CD4-positive, alpha-beta T cell treated with Interleukin-10 for 1 hour (primary cell): ENCODE measurements at places on chromosomes 2 and 18.

- DNase-seq: no peak
These were observed 72.5 kb downstream of the RMDN2 start for GRCh38 chr2:37997629-37998028.

DNA sequence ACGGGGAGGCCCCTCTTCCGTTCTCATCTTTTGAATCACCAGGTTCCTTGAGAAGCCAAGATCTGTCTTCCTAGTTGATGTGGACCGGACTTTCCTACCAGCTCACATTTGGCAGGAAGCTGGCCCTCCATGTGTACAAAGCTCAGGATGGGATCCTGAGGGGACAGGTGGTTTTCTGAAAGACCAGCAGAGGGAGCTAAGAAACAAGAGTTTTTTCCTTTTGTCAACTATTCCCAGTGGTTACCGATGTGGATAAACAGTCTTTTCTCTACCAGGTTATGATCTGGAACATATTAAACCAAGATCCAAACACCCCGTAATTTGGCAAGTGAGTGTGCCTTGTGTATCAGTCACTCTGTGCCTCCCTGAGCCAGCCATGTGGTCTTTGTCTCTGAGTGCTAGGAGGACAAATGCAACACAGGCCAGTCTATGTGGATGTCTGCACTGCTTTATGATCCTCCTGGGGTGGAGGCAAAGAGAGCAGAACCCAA is 25.1 kb upstream of the ARHGAP25 start:
- DNase-seq: peak; percentile 50

DNA sequence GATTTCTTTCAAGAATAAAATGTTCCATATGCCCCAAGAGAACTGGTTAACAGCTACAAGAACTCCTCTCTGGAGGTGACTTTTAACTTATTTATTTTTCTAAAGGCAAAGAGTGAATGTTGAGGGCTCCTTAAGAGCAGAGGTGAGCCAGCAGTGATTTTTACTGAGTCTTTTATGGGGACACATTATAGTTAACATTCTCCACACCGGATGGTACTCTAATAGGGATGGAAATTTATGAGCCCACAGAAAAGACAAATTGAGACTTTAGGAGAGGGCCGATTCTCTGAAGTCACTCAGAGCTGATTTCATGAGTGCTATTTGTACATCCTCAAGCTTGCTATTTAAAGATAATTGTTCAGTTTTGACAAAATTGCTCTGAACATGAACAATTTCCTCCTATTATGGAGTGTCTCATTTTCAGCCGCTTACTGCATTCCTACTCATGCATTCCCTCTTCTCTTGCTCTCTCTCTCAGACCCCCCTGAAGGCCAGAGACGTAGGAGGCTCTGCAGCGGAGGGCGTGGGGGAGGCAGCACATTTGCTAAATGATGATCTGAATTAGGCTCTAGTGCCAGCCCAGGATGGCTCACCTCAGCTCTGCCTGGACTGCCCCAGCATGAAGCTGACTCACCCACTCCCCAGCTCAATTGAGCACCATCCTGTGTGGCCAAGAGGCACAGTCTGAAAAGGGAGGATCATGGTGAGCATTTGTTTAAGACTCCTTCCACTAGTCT is 5.9 kb upstream of the RPL37A start:
- DNase-seq: no peak

DNA sequence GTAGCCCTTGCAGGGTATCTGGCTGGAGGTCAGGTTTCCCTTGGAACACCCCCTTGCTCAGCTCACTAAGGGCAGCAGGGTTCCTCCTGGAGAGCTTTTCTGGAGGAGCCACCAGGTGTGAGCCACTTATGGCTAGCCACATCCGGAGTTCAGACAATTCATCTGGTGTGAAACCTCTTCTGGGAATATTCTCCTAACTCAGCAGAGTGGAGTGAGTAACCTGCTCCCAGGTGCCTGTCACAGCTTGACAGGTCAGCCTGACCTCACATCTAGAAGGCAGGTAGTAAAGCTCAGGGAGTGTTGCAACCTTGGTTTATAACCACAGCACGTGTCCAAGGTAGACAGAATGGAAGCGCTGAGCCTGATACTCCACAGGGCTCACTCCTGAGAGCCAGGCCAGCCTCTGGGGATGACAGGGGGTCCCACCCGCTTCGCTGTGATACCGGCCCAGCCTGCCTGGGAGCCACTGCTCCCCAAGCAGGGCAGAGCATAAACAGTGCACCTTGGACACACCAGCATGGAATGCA is 62.6 kb upstream of the TGFA start:
- DNase-seq: no peak

GRCh38 chr2:230762317-230762896 is 49.8 kb downstream of the CAB39 start:
- DNase-seq: peak; percentile 35

GRCh38 chr2:9952286-9952737 is 819 bp downstream of the GRHL1 start:
- DNase-seq: no peak

- no peak for DNase-seq
These were observed 74.7 kb upstream of the ETAA1 start for GRCh38 chr2:67322353-67323001.

DNA sequence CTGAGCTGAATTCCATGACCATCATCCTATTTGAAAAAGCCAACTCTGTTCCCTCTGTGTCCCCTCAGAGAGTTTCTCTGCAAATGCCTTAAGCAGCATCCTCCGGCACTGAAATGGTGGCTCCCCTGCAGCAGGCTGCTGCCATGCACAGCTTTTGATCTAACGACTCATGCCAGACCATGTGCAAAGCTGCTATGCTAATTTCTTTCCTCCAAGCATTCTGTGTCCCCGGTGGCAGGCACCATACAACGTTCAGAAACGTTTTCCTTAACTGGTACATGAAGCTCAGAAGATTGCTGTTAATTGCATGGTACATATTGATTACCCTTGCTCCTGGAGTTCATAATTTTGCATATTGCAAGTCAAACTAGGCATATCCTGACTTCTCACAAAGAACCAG is 336.8 kb downstream of the RBM43 start:
- DNase-seq: no peak

GRCh38 chr2:202007015-202007982 is 26.4 kb upstream of the FZD7 start:
- DNase-seq: no peak

- no peak for DNase-seq
These were observed 278.2 kb downstream of the IKZF2 start for GRCh38 chr2:212873256-212873655.

- no peak for DNase-seq
These were observed 555.8 kb downstream of the NRXN1 start for GRCh38 chr2:50476174-50476573.

GRCh38 chr2:137250401-137250800 is 485.1 kb downstream of the THSD7B start:
- no peak for DNase-seq

GRCh38 chr18:56289381-56289780 is 349.0 kb downstream of the TXNL1 start:
- DNase-seq: no peak

- no peak for DNase-seq
These were observed 73.5 kb downstream of the WDPCP start for GRCh38 chr2:63514781-63515180.

DNA sequence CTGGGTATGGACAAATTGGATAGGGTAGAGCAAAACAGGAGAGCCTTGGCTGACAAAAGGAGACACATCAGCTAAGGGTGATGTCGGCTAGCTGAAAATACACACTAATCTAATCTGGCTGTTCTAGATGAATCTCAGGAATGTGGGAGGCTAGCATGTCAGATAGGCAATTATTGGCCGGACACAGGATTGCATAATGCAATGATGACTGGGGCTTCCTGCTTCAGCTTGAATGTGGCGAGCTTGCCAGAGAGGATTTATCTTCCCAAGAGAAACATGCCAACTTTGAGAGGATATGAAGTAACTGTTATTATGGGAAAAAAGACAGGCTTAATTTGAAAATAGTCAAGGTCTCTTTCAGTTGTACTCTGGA is 102.4 kb downstream of the TRIB2 start:
- DNase-seq: no peak

GRCh38 chr18:48834413-48835031 is 116.2 kb downstream of the SMAD7 start:
- DNase-seq: peak; percentile 81

- peak; percentile 60 for DNase-seq
These were observed 793 bp downstream of the NR4A2 start for GRCh38 chr2:156331572-156332283.

DNA sequence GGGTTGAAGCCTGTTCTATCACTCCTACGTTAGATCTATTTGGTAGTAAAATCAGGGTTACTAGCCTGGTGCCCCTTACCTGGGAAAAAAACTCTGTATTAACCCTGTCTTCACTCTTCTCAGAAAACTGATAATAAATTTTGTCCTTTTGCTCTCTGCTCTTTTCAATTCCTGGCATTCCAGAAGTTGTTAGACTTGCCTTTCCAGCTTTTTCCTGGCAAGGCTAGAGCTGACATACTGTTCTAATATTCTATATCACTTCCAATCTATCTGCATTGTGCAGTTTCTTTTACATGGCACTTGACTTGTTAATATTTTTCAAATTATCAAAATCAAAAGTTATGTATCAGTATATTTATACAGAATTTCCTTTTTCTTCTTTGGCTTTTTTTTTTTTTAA is 162.2 kb downstream of the FIGN start:
- DNase-seq: no peak

DNA sequence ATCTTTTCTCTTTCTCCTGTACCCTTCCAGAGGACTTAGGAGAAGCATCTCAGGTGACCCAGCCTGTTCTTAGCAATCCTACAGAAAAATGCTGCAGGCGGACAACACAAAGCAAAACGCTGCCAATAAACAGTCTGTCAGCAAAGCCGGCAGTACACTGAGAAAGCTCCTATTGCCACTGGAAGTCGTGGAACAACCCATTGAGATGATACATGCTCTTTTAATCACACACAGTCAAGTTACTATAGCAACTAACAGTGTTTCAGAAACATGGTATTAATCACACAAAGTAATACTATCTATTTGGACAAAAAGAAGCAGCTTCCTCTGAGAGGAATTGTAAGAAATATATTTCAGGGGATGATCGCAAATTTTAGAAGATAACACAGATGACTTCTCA is 10.5 kb downstream of the CTLA4 start:
- DNase-seq: no peak

- no peak for DNase-seq
These were observed 683.0 kb downstream of the DSC3 start for GRCh38 chr18:30359521-30359920.

DNA sequence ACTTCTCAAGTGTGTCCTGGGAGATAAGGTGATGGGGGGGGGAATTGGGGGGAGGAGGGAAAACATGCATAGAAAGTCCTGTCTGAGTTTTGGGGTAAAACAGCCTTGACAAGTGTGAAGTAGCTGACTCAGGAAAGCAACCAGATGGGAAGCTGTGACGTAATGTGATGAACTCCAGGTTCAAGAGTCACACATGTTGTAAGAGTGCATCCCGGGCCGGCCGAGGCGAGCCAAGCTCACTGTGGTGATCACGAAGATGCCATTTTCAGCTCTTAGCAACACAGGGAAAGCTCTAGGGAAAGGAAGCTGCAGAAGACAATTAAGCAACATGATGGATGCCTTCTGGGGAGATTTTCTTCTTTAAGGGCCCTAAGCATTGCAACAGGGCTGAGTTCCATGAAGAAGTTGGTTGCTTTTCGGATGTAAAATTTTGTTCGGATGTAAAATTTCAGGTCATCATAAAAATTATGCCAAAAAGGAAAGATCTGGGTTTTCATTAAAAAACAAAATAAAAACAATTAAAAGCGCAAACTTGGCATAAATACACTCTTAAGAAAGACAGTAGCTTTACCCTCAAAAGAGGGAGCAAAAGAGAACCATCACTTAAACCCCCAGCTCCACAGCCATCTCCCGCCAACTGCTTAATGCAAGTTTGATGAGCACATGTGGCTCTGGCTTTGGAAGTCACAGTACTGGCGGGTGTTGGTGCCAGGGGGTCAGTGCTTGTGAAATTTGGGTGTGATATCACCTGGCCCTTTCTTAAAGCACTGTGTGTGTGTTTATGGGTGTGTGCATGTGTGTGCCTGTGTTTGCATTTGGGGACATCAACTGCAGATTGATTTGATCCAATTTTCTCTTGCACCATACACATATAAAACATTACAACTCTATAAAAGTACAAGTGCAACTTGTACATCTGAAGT is 19.1 kb downstream of the SERTAD2 start:
- no peak for DNase-seq

- peak; percentile 64 for DNase-seq
These were observed 910 bp downstream of the SRSF7 start for GRCh38 chr2:38750011-38750890.

- no peak for DNase-seq
These were observed 1.3 kb downstream of the GAL3ST2 start for GRCh38 chr2:241777686-241778627.

- no peak for DNase-seq
These were observed 50.5 kb downstream of the IWS1 start for GRCh38 chr2:127475788-127476187.

DNA sequence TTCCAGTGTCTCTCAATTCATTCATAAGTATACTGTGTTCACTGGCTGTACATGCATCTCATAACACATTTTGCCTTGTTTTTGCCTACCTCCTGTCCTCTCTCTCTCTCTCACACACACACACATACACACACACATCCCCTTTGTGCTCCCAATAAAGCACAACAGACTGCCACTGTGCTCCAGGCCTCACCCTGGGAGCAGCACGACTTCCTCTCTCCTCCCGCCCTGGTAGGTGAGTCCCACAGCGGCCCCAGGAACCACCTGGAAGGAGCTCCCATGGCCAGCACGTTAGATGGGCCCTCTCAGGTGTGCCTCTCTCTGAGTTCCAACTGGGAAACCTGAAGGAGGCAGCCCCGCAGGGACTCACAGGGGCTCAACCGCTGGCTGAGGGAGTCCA is 65.4 kb downstream of the MARCHF4 start:
- DNase-seq: no peak

- no peak for DNase-seq
These were observed 125.7 kb upstream of the CCDC195 start for GRCh38 chr2:224841910-224842309.

DNA sequence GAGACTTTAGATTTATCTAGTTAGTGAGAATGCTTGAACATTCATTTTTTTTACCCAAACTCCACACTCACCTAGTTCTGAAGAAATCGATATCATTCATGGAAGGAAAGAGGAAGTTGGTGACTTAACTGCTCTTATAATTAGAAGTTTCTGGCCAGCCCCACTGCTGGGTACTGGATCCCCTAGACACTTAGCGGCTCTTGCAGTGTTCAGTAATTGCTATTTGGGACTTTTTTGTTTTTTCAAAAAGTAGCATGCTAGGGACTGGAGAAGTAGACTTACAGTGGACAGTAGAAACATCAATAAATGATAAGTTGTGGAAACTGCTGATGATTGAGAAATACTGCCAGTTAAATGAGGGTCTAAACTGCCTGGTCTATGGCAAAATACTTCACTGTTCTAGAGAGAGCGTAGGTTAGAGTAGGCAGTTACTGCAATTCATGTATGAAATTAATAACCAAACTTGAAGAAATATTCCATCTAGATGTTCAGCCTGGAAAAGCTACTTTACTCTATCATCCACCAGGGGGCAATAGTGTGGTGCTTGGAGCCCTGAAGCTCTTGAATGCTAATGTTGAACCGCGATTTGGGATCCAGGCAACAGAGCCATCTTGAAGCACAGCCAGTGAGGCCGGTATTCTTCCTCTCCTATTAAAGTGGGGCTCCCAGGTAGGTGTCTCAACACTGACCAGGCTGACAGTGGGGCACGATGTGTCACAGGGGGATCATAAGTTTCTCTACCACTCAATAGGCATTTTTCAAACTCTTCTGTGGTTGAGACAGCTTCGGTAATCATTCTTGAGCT is 146.1 kb upstream of the SESTD1 start:
- peak; percentile 30 for DNase-seq

GRCh38 chr18:56702946-56703345 is 51.8 kb downstream of the WDR7 start:
- DNase-seq: peak; percentile 48

GRCh38 chr2:141105763-141106162 is 1025.1 kb downstream of the LRP1B start:
- DNase-seq: no peak
